IMR-90 (cell line): ENCODE measurements at places on chromosomes 12 and 14. TPM values are rescaled to one million over a fixed set of nuclear protein-coding genes. Genes with fewer than 3 reads are reported as not detected.

Gene DCN
- total RNA-seq, result 223 and 241 TPM in 2 replicates

Gene TAS2R30
- 5.0 and 7.2 TPM in 2 replicates for total RNA-seq

GRCh38 chr12:29428633-29429032 is 47.7 kb upstream of the ERGIC2 start:
- DNase-seq, result peak; percentile 84

- DNase-seq, result peak; percentile 56
Observed at GRCh38 chr14:77615361-77616132, 890 bp downstream of the SPTLC2 start.

- no peak for DNase-seq
Observed at GRCh38 chr12:38411426-38411825, 94.9 kb downstream of the ALG10B start.
